NCI-H1436 treated with DMSO at 0.1 percent for 48 hours (cell line): ENCODE measurements at places on chromosomes 7 and 10.

DNA sequence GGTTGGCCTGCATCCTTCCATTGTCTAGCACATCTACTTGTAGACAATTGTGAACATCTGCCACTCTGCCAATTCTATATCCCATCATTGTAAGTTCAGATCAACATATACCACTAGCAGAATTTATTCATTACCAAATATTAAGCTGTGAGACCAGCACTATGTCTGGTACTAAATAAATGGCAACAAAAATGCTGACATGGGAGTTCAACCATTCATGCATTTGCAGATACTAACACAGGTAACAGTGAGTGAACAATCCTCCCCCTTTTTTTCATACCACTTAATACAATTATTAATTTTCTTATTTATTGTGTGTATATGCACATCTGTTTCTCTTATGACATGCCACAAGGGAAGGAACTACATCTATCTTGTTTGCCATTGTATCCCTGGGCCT is 11.9 kb downstream of the POLR1F start:
- DNase-seq = no peak

- no peak for DNase-seq
Observed at GRCh38 chr7:149831741-149832219, 6.4 kb upstream of the ZNF862 start.

GRCh38 chr10:125134916-125135770 is 25.2 kb downstream of the CTBP2 start:
- DNase-seq = no peak

DNA sequence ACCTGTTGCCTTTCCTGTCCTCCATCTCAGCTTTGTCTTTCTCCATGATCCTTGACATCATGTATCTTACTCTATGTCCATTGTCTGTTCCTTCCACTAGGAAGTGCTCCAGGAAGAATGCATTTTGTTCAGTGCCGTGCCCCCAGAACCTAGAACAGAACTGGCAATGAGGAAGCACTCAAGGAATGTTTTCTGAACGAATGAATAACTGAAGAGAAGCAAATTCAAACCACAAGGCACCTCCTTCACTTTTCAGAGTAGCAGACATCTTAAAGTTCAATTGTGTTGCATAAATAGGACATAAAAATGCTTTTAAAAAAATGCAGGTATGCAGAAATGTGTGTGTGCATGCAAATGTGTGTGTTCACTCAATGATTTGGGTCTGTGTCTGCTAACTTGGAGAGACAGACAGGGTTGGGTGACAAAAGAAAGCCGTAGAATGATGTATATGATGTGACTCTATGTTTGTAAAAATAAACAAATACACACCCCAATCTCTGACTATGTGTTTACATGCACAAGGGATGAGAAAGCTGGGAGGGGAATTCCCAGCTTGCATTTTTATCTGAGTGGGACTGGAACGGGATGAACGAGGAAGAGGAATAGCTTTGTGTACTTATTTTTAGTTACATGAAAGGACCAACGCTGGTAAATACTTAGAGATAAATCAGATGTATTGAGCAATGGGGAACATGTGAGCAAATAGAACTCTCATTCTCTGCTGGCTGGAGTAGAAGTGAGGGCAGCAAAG is 237.7 kb downstream of the FANK1 start:
- no peak for DNase-seq

DNA sequence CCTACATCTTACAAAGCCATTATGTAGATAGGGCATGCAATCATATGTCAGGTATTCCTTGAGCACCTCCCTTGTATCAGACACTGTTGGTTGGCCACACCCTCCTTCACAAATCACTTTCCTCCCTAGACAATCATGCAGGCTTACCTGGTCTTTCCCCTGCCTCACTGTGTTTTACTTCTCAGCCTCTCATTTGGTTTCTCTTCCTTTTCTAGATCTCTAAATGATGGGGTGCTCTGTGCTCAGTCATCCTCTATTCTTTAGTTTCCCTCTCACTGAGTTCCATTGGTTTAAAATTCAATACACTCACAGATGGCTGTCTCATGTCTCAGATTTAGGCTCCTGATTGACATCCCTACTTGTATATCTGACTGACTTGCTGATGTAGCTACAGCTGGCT is 31.4 kb downstream of the ANK3 start:
- DNase-seq = no peak
